Stimulated activated CD8-positive, alpha-beta memory T cell treated with anti-CD3 and anti-CD28 coated beads, Interleukin-2, amount 100 ng/mL, for 1 hour (primary cell): ENCODE measurements at places on chromosomes 11 and 22.

GRCh38 chr11:12577725-12578644 lies 96.2 kb upstream of the TEAD1 start:
- no peak for DNase-seq

- no peak for DNase-seq
These were observed 56.1 kb downstream of the RBFOX2 start for GRCh38 chr22:35972559-35972958.

GRCh38 chr22:20550851-20551744 lies 43.7 kb downstream of the MED15 start:
- DNase-seq = no peak

- DNase-seq = no peak
These were observed 43.1 kb downstream of the TRAF6 start for GRCh38 chr11:36467012-36467411.

DNA sequence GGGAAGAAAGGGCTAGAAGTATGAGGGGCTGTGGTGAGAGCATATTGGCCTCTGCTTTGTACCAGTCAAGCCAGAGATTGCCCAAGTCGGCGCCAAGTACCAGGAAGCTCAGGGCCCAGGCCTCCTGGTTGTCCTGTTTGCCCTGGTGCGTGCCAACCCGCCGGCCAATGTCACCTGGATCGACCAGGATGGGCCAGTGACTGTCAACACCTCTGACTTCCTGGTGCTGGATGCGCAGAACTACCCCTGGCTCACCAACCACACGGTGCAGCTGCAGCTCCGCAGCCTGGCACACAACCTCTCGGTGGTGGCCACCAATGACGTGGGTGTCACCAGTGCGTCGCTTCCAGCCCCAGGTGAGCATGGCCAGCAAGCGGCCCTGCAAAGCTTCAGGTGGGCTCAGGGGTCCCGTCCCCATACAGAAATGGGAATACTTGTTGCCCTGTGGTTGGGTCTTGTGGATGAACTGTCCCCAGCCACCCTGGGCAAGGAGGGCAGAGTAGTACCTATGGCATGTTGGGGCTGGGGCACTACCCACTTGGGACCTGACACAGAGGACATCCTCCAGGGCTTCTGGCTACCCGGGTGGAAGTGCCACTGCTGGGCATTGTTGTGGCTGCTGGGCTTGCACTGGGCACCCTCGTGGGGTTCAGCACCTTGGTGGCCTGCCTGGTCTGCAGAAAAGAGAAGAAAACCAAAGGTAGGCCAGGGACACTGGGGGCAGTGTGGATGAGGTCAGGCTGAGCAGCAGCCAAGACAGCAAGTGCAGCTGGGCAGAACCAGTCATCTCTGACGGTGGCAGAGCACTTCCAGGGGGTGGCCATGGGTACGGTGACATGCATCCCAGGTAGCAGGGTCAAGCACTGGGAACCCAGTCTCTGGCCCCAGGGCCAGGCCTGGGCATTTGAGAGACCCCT lies 2.1 kb downstream of the TMEM25 start:
- no peak for DNase-seq

- DNase-seq = no peak
These were observed 11.8 kb downstream of the TUB start for GRCh38 chr11:8092587-8093424.

- no peak for DNase-seq
These were observed 107.7 kb downstream of the ELP4 start for GRCh38 chr11:31617246-31617645.

GRCh38 chr11:111949519-111950426 lies 12.6 kb downstream of the DIXDC1 start:
- DNase-seq = no peak

DNA sequence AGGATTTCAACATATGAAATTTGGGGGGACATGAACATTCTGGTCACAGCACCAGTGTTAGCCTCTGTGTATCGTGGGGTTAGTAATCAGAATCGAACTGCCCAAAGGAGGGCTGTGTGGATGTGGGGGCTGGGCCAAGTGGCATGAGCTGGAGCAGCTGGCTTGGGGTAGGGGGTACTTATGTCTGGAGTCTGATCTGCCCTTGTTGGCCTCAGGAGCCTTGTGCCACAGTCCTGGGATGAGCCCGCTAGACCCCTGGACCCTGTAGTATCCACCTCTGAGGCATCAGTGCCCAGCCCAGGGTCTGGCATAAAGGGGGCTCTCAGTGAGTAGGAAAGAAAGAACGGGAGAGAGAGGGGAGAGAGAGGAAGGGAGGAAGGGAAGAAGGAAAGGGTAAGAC lies 67.3 kb downstream of the LRRC32 start:
- no peak for DNase-seq

GRCh38 chr11:58395581-58395980 lies 11.1 kb downstream of the OR5B3 start:
- no peak for DNase-seq

DNA sequence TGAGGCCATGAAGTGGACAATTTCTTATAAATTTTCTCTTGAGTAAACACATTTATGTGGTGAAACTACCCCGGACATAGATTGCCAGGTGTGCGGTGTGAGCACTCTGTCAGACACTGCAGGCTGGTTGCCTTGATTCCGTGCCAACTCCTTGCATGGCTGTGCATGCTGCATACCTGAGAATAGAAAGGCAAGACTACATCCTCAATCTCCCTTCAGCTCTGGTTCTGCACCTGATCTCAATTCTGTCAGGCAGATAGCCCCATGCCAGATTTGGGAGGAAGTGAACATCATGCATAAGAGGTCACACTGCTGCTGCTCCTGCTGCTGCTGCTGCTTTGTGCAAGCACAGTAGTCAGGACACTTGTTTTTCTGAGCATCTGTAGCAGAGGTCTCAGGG lies 42.5 kb upstream of the DEUP1 start:
- DNase-seq = no peak

- no peak for DNase-seq
These were observed 11.1 kb upstream of the OR56B4 start for GRCh38 chr11:6096417-6096816.

DNA sequence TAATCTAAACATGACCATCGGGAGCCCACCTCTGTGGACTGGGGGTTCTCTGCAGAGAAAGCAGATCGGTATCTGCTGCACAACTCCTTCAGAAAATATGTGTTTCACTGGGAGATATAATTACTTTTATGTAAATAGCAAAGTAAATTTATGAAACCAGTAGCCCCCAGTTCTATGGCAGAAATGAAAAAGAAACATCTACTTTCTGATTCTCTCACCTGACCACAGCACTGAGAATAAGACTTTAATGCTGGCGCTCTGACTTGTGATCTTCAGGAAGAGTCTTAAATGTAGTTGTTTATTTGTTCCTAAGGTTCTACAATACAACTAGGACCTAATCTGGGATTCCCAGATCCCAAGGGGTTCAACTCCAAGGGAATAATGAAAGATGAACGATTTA lies 518.0 kb downstream of the DLG2 start:
- no peak for DNase-seq

- DNase-seq = no peak
These were observed 2.0 kb downstream of the DSCAML1 start for GRCh38 chr11:117794772-117795629.
